ENCODE measurements at places on chromosomes 6 and 20.

- DNase-seq = no peak
Observed at GRCh38 chr20:3887876-3888620, 1.1 kb upstream of the PANK2 start.

GRCh38 chr20:62116558-62117361, 5.5 kb upstream of the LSM14B start:
- DNase-seq = no peak

DNA sequence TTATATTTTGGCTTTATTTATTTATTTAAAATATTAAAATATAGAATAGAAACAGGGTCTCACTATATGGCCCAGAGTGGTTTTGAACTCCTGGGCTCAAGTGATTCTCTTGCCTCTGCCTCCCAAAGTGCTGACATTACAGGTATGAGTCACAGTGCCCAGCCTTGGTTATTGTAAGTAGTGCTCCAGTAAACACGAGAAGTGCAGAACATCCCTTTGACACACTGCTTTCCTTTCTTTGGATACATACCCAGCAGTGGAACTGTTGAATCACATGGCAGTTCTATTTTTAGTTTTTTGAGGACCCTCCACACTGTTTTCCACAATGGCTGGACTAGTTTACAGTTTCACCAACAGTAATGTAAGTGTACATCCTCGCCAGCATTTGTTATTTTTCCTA, 203.9 kb downstream of the PHF3 start:
- DNase-seq = no peak

GRCh38 chr6:4906293-4907276, 97.3 kb downstream of the RPP40 start:
- DNase-seq = peak; percentile 47

DNA sequence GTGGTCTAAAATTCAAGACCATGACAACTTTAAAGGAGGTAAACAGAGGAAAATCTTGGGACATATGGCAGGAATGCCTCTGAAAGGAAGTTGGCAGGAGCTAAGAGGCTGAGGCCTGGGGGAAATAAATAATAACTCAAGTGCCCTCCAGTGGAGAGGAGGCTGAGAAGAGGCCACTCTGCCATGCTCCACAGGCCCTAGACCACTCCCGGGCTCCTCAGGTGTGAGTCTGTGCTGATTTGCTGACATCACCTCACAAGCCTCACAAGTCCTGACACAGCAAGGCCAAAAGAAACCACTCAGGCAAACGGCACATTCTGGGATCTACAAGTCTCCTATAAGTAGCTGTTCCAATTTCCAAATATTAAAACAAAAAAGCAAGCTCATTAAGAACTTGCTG, 91.0 kb upstream of the RIPOR2 start:
- no peak for DNase-seq

DNA sequence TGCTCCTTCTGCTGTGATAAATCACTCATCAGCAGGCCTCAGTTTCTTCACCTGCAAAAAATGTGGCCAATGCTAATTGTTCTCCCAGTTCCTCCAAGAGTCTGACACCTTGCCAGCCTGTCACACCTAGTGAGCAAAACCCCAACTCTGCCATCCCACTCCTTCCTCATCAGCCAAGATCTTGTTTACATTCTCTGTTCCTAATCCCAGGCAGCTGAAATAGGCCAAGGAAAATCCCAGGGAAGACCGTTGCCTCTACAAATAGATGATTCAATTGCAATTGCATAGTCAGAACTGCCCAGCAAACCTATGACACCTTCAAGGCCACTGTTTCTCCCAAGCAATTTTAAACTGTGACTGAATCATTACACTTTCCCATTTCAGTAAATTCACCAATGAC, 78.7 kb downstream of the GMDS start:
- DNase-seq = no peak

DNA sequence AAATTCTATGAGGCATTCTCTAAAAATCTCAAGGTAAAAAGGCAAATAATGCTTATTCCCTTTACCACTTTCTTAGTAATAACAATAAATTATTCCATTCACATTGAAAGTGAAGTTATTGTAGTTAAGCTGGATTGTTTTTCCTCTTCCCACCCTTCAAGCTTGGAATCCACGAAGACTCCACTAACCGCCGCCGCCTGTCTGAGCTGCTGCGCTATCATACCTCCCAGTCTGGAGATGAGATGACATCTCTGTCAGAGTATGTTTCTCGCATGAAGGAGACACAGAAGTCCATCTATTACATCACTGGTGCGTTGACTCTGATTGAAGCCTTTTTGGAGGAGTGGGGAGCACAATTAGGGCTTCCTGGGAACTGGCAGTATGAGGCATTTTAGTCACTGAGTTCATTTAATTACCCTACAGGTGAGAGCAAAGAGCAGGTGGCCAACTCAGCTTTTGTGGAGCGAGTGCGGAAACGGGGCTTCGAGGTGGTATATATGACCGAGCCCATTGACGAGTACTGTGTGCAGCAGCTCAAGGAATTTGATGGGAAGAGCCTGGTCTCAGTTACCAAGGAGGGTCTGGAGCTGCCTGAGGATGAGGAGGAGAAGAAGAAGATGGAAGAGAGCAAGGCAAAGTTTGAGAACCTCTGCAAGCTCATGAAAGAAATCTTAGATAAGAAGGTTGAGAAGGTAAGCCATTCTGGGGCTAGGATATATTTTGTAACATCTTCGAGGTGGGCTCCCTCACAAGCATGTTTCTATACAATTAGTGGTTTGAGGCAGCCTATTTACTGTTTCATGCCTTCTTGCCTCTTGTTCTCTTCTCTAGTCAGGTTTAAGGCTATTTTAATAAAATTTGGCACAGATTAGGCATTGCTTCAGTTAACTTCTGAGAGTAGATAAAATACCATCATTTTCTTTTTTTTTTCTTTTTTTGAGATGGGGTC, 4.9 kb downstream of the HSP90AB1 start:
- no peak for DNase-seq

- DNase-seq = no peak
Observed at GRCh38 chr6:69861986-69862385, 4.4 kb upstream of the COL19A1 start.

- no peak for DNase-seq
Observed at GRCh38 chr6:136503303-136504029, 46.8 kb downstream of the MAP7 start.

DNA sequence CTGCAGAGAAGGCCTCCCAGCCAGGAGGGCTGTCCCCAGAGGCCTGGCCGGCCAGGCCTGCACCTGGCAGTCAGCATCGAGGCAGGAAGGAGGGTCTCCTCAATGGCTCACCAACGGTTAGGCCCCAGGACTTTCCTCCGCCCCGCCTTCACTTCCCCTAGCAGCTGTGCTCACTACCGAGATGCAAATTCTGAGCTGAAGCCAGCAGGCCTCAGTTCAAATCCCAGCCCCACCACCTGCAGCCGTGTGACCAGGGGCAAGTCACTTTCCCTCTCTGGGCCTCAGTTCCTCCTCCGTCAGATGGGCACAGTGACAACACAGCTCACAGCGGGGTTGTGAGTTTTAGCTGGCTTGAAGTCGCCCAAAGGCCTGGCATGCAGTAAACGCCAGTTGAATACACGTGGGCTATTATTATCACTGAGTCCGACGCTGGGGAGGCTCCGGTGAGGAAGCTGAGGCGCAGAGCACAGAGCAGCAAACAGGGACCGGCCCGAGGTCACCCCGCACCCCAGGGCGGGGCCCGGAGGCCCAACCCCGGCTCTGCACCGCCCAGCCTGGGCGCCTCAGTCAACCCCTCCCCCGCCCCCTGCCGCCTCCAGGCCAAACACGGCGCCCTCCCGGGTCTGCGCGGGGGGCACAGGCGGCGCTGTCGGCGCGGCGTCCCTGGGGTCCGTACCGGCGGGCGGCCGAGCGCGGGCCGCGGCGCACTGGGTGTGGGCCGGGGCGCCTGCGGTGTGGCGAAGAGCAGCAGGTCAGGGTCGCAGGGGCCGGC, 671 bp downstream of the E2F1 start:
- peak; percentile 83 for DNase-seq

DNA sequence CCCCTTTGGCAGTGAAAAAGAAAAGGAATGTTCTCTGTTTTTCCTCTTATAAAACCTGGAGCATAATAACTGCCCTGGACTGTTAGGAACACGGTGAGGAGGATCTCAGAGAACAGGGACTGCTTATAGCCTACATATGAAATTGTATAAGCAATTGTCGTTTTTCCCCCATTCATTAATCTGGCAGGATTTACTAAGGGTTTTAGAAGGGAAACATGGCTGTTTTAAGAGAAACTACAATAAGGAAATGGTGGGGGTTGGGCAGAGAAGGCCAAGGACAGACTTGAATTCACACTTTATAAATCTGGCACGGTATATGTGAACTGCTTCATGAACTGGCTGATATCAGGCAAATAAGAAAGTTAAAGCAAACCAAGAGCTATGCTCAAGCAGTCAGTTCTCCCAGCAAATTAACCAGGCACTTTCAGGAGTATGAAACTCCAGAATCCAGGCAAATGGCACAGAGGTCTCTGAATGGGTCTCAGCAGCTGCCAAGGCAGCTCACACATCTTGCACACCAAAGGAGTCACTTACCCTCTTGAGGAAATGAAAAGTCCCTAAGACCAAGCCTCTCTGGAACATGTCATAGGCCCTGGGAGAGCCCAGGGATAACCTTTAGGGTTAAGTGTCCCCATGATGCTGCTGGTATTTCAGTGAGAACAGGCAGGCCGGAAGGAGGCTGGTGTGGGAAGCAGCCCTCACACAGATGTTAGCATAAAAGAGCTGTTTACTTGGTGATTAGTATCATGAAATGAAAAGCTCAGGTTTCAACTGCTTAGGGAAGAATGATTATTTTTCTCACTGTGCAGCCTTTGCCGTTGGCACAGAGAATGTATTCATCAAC, 260.5 kb upstream of the MARCKS start:
- DNase-seq = no peak

GRCh38 chr6:10999994-11000393, 44.1 kb downstream of the ELOVL2 start:
- DNase-seq = no peak

- no peak for DNase-seq
Observed at GRCh38 chr20:51788822-51789221, 13.5 kb downstream of the SALL4 start.

DNA sequence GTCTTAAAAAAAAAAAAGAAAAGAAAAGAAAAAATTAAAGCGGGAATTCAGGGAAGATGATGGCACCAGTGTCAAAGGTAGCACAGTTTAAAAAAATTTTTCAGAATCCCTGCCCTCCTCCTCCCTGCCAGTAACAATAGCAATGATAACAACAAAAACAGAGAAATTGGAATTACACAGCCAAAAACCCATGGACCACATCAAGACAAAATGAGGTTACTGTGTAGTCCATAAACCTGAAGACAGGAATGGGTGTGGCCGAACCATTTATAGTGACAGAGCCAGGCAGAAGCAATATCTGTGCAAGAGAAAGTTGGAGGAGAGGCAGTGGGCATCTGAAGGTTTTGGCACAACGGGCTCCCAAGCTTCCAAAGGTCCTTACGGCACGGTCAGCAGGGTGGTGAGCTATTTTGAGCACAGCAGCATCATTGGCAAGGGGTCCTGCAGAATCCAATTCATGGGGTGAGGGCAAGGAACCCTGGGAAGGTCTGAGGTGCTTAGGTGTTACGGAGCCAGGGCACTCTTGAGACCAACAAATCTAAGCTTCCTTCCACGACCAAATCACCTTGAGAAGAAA, 202.3 kb downstream of the GMPR start:
- no peak for DNase-seq

DNA sequence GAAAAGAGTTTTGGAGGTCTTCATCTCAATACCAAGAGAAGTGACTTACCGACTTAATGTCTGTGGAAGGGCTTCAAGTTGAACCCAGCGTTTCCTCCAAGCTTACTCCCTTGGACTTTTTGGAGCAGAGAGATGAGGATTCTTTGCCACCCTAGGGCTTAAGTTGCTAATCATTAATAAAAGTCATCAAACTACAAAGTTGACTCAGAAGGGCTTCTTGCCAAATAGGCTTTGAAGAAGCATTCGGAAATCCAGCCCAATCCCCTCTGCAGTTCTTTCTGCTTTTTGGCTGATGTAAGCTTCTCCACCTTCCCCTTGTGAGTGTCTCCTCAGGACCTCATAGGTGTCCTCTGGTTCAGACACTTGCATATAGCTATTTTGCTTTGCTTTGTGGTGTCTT, at the start of gene SLC17A3:
Gene SLC17A3, minus strand, starts transcription at position 126 of the 400 bp plus-strand sequence. CDS start 5,856 bp downstream, outside the sequence.
- DNase-seq = no peak

- DNase-seq = no peak
Observed at GRCh38 chr6:408599-409102, 17.1 kb downstream of the IRF4 start.

GRCh38 chr20:13028001-13028400, 19.2 kb downstream of the SPTLC3 start:
- DNase-seq = no peak

GRCh38 chr6:26311012-26311384, 54.0 kb upstream of the BTN3A2 start:
- no peak for DNase-seq

DNA sequence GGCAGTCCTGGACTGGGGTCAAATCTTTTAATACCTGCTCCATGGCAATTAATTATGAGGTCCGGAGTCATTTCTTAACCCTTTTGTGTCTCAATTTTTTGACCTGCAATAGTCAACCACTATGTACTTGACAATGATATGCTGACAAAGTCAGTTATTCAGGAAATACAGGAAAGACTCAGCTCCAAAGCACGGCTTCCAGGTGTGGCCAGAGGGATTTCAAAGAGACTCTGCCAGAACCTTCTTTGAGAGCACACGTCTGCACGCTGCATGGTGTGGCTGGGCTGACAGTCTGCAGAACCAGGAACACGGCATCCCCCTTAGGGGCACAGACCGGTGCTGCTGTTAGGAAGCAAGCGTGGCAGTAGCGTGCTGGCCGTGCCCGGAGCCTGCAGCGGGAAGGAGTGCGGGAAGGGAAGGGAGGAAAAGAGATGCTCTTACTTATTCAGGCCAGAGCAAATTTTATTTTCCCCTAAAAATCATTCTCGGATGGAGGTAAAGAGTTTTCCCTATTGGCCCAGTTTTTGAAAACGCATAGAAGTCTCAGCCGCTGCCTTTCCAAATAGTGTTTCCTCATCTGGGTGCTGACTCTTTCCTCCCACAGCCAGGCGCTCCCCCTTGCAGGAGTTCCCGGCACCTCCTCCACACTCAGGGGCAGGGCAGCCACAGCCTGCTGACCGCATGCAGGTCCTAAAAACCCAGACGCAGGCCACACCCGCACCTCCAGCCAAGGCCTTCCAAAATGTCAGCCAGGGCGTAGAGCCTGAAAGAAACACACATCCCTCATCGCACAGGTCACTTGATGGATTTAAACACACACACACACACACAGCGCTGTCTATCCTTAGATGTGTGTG, 187.4 kb upstream of the SNX9 start:
- no peak for DNase-seq

All from GM13976 (cell line).